CD4-positive, alpha-beta memory T cell (primary cell): ENCODE measurements at places on chromosomes 3 and 15.

GRCh38 chr15:83533410-83533962 is 86.3 kb downstream of the SH3GL3 start:
- DNase-seq: no peak

DNA sequence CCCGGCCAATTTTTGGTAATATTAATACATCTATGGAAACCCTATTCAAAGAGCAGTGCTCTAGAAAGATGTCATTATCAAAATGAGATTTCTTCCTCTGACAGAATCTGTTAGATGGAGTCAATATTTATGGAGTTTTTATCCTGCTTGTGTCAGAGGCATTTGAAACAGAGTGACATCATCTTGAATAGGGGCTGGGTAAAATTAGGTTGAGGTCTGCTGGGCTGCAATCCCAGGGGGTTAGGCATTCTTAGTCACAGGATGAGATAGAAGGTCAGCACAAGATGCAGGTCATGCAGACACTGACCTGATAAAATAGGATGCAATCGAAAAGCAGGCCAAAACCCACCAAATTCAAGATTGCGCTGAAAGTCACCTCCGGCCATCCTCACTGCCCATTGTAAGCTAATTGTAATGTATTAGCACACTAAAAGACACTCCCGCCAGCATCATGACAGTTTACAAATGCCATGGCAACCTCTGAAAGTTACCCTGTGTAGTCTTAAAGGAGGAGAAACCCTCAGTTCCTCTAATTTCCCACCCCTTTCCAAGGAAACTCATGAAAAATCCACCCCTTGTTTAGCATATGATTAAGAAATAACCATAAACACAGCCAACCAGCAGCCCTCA is 27.3 kb upstream of the CCDC50 start:
- no peak for DNase-seq

GRCh38 chr15:65791335-65792137 is 557 bp downstream of the DENND4A start:
- DNase-seq: no peak

GRCh38 chr3:129398803-129399144 is 29.7 kb downstream of the EFCAB12 start:
- DNase-seq: no peak

- DNase-seq: no peak
These were observed 44.7 kb downstream of the CADM2 start for GRCh38 chr3:85003479-85003878.

DNA sequence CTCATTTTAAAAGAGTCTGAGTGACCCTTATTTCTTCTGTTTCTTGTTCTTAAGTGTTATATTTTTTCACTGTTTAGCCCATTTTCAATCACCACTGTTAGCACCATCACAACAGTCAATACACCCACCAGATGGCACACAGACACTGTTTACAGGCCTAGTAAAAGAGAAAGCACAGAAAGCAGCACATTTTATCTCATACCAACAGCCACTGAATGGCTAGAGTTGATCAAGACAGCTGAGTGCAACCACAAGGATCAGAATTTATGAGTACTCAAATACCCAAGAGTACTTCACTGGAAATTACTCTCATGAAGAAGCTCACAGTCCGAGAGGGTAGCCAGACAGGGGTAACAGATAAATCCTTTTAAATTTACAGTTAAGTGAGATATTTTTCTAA is 127.0 kb downstream of the TFDP2 start:
- no peak for DNase-seq

- no peak for DNase-seq
These were observed 10.5 kb downstream of the SLC24A5 start for GRCh38 chr15:48131324-48131723.

DNA sequence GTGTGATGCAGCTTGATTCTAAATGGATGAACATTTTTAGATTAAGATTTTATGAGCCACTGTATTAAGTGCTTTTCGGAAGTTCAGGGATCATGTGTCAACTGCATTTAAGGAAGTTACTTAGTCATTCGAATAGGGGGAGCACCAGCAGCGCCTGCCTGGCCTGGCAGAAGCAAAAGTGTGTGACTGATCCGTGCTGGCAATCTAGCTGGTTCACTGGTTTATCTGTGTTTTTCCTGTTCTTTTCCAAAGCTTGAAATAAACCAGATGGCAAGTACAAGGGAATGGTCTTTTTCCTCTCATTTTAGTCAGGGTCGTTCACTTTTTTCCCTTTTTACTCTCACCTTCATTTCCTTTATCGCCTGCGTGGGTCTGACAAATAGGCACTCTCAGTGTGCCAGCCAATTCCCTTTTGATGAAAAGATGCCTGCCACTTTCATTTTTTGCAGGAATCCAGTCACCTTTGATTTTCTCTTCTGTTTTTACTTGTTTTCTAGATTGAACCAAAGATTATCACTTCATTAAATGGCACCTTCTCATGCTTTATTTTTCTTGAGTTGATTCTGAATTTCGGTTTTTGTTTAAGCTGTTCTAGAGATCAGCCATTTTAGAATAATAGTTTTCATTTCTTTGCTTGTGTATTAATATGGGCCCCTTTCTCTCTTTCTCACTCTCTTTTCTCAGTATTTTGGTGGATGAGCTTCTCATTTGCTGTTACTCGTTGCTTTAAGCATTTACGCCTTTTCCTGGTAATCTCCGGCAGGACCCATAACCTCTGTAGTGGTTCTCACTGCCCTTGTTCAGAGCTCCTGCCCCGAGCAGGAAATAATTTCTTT is 2.8 kb downstream of the ABHD2 start:
- DNase-seq: peak; percentile 56

DNA sequence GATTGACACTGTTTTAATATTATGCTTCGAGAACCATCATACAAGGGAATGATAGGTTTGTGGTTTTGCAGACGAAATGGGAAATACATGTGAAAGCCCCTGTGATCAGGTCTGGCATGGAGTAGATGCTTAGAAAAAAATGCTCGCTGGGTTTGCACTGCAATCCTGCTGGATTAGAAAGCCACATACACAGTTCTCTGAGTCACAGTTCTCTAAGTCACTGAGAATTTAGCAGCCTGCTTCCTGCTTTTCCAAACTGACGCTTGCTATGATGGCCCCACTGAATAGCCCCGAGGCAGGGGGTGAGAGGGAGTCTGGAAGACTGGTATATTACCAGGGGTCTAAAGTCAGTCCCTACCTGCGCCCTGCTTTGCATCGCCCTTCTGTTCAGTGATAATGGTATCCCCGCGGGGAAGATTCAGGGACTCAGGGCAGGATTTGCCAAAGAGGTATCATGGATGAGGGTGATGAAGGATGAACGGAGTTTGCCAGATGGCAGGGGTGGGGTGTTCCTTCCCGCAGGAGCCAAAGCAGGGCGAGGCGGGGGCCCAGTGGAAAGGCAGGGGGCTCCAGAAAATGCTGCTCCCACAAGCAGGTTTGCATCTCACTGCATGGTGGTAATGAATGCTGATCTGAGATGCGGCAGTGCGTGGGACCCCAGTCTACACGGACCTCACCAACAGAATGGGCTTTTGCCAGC is 82.3 kb downstream of the IQSEC1 start:
- no peak for DNase-seq

GRCh38 chr3:47520756-47521155 is 7.2 kb upstream of the ELP6 start:
- DNase-seq: no peak

GRCh38 chr3:189158034-189158433 is 13.7 kb upstream of the TPRG1 start:
- DNase-seq: no peak
